Activated CD8-positive, alpha-beta memory T cell treated with anti-CD3 and anti-CD28 coated beads, Interleukin-2, amount 50 U/mL, for 4 hours (primary cell): ENCODE measurements at places on chromosomes 2 and 18.

GRCh38 chr2:8115966-8116365 lies 565.9 kb upstream of the ID2 start:
- no peak for DNase-seq

- DNase-seq, result no peak
Measured at GRCh38 chr2:172021074-172021931, 21.6 kb downstream of the METAP1D start.

- no peak for DNase-seq
Measured at GRCh38 chr18:43952398-43952797, 675.1 kb upstream of the SYT4 start.

GRCh38 chr2:224954980-224955379 lies 87.3 kb downstream of the DOCK10 start:
- no peak for DNase-seq

DNA sequence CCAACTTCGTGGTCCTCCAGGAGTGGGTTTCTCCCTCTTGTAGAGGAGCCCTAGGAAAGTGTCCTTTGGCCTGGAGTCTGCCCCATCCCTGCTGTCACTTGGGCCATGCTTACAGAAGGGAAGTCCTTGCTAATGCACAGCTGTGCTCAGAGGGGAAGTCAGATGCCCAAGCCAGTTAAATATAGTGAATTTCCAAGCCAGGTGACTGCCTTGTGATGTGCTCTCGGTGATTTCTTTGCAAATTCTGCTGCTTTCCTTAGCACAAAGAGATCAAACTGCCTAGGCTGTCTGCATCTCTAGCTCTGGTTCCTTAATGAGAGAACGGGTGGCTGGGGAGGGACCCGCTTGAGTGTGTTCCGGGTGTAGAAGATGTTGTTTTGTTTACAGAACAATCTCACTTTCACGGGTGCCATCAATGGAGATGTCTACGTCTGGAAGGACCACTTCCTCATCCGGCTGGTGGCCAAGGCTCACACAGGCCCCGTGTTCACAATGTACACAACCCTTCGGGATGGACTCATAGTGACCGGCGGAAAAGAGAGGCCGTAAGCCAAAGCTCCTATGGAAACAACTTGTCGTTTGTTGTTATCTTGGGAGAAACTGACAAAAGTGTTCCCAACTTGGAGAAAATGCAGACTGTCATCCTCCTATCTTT lies 91.4 kb downstream of the RTN4 start:
- no peak for DNase-seq

DNA sequence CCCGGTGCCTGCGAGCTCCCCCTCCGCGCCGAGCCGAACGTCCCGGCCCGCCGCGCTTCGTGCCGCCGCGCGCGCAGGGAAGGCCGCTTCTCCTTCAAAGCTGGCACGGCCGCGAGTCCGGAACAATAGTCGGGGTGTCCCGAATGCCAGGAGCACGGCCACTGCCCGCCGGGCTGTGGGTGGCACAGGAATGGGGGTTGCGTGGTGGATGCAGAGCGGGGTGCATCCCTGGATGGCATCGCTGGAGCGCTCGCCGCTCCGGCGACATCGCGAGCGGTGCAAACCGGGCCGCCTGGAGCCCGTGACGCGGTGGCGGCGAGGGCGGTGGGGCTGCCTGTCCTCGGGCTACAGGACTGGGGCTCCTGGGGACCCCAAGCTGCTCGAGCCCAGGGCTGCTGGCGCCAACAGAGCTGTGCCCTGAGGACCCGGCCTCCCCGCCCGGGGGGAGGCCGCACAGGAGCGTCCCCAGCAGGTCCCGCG lies 1.1 kb upstream of the SATB2 start:
- no peak for DNase-seq

DNA sequence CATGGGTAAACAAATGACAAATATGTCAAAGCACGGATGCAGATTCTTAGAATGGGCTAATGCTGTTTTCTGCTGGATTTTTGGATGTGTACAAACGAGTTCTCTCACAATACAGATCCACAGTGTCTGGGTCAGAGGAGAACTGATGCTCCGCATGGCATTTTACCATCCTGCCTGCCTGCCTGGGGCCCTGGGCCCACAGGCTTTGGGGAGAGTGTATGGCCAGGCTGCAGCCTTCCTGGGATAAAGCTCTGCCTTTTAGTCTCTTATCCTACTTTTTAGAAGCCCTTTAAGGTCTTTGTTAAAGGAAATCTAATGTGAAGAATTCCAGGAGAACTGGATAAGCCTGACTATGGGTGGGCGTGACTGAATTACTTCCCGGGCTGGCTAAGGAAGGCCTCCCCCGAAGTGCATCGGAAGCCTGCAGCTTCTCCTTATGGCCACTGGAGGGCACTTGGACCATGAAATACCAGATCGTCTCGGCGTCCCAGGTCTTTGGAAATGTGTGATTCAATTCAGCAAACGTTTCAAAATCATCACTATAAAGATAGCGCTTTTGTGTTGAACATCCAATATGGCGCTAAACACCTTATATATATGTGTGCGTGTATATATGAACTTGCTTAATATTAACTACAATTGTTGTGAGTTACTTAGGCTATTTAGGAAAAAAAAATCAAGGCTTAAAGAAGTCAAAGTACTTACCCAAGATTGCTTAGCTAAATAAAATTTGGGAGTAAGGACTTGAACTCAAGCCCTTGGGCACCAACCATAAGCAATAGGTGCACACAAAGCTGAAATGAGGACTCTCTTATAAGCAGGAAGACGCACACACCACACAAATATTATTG lies 15.2 kb upstream of the DNPEP start:
- DNase-seq, result peak; percentile 58

GRCh38 chr2:12090072-12090471 lies 343.6 kb downstream of the LPIN1 start:
- DNase-seq, result no peak

DNA sequence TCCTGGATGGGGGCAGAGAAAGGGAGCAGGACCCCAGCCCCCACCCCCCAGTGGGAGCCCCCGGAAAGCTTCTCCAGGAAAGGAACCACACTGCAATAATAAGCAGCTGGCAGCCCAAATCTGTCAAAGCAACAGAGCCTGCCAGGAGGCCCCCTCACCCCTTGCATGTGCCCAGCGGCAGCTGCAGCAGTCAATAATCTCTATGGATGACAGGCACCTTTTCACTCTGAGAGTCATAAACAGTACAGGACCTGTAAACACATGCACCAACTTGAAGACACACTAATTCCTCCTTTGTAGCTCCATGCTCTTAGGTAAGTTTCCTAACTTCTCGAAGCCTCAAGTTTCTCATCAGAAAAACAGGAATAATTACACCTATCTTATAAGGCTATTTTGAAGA lies 26.2 kb upstream of the KDM3A start:
- no peak for DNase-seq

GRCh38 chr18:76426737-76427305 lies 68.2 kb downstream of the ZNF516 start:
- no peak for DNase-seq

DNA sequence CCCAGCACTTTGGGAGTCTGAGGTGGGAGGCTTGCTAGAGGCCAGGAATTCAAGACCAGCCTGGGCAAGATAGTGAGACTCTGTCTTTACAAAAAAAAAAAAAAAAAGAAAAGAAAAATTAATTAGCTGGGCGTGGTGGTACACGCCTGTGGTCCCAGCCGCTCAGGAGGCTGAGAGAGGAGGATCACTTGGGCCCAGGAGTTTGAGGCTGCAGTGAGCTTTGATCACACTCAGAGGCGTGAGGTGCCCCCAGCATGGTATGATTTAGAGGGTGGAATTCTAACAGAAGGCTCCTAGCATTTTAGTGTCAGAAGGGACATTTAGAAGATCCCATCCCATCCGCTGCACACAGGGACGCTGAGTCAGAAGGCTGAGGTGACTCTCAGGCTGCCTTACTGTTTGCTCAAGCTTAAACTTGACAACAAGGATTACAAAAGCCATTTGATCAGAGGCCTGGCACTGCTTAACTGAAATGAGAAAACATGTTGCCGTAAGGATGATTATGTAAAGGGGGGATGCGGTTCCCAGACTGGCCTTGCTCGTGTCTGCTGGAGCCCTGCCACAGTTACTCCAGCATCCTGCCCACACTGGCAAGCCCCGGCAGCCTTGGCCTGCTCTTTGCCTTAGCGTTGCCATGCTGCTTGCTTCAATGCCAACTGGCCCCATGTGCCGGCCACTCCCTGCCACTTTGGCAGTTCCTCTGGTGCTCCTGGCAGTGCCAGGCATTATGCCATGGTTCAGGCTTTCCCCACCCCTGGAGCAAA lies 45.6 kb upstream of the SLC1A4 start:
- no peak for DNase-seq

DNA sequence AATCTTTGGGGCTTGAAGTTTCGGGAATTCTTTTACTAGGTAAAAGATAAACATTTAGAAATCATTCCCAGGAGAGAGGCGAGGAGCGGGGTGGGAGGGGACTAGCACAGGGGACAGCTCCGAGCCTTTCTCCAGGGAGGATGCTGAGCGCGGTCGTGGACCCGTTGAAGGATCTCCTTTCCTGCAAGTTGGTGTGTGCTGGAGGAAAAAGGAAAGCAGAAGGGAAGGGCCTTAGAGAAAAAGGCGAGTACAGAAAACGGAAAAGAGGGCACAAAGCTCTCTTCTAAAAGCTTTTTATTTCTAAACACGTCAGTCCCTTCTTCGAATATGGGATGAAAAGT lies 640 bp downstream of the SLC39A6 start:
- no peak for DNase-seq

DNA sequence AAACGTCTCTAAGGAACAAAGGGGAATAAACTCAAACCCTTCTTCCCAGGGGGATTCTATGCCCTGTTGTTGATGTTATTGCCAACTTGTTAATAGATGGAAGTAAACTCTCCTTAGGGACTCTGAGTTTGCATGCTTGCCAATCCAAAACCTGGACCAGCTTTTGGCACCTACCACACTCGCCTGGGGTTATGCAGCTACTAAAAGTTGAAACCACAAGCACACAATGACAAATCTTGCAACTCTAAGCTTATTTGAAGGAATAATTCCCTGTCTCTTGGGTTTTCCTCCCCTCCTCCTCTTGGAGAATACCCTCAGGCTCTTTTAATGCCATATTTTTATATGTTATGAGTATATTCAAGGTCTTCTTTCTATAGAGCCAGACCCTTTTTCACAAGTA lies 484.1 kb downstream of the FBXO15 start:
- no peak for DNase-seq

DNA sequence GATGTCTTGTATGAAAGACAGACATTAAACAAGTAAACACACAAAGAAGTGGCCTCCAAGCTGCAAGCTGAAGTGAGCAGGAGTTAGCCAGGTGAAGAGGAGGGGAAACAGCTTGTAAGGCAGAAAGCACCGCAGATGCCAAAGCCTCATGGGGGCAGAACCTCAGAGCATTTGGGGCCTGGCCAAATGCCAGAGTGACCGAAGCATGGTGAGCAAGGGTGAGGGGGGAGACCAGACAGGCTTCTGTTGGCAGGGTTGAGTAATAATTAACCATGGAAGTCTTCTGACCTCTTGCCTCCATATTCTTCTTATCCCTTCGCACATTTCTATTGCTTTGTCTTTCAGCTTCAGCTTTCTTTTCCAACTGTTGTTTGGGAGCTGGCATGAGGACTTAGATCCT lies 5.6 kb downstream of the QPCT start:
- DNase-seq, result no peak

DNA sequence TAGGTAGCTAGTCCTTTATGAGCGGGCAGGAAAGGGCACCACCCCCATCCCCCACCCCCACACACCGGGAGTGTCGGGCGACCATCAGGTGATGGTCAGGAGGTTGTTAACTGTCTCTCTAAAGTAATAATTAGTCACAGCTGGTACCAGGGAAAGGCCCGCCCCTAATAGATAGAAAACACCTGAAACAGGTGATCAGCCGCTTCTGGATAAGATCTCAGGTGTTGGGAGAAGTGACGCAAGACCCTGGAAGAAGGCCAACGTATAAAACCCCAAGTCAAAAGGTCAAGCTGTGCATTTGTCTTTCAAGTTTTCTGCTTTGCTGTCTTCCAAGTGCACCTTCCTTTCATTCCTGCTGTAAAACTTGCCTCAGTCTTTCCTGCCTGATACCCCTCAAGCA lies 59.6 kb upstream of the LINC00305 start:
- no peak for DNase-seq

DNA sequence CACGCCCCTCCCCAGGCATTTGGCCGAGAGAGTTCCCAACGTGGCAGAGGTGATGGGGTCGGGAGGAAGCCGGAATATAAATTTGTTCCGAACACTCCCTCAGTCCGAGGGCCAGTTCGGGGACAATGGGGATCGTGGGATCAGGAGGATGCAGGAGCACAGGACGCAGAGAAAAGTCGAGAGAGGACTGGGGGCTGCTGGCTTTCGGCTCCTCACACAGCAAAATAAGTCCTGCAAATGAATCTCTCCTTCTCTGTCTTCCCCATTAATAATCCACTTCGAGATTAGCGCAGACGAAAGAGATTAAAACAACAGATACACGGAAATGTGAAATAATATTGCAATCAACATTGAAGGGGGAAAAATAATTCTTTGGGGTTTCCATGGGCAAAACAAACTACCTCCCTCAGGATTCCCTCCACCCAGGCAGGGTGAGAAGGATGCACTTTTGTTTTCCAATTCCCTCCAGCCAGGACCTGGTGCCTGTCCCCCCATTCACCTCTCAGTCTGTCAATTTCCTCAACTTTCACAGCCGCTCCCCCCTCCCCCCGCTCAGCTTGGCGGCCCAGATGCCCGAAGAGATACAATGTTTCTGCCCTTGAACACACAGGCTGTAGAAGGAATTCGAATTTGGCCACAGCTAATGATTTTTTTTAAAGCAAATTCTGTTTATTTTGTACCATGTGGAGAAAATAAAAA lies 3.1 kb upstream of the ZEB2 start:
- DNase-seq, result peak; percentile 21

- DNase-seq, result no peak
Measured at GRCh38 chr2:11533278-11534070, at the start of gene GREB1. TSS of gene GREB1 (plus strand) at chr2:11534045. CDS start at chr2:11556615, 22,570 bp downstream.

- DNase-seq, result no peak
Measured at GRCh38 chr2:196729418-196729817, 70.1 kb downstream of the GTF3C3 start.

DNA sequence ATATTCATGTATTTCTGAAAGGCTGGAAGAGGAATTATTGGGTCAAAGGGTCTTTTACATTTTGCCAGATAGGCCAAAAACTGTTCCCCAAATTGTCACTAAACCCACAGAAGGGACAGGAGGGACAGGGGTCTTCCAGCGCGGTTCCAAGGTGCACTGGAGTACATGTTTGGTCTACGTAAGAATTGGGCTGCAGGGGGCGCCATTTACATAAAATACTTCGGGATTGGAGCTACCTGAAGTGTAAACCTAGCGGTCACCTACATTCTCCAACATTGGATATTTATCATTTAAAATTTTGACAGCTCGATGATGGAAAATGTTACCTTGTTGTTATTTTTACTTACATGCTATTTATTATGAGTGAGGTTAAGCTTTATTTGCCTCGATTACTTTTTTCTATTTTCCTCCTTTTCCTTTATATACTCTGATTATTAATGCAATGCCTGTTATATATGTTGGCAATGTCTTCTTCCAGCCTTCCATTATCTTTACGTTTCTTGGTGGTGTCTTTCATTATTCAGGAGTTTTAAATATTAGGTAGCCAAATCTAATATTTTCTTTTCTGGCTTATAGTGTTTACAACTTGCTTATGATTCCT lies 43.0 kb upstream of the RAB6C start:
- peak; percentile 51 for DNase-seq

GRCh38 chr2:178478439-178479274 lies at the start of gene FKBP7:
TSS of gene FKBP7 (minus strand) at chr2:178478600. CDS start at chr2:178478499, 101 bp downstream.
- DNase-seq, result peak; percentile 84

- DNase-seq, result no peak
Measured at GRCh38 chr18:8399138-8399537, 210.1 kb upstream of the RAB12 start.
